NCI-H2107 (cell line): ENCODE measurements at places on chromosomes 5 and 9.

- no peak for DNase-seq
Observed at GRCh38 chr5:100746730-100747129, 156.4 kb downstream of the ST8SIA4 start.

GRCh38 chr5:59407967-59408366, 485.6 kb downstream of the PDE4D start:
- DNase-seq = no peak

GRCh38 chr5:155871623-155872022, 455.3 kb upstream of the SGCD start:
- DNase-seq = no peak

- DNase-seq = no peak
Observed at GRCh38 chr5:140214831-140215230, 39.8 kb downstream of the CYSTM1 start.

- DNase-seq = no peak
Observed at GRCh38 chr9:8569823-8570222, 770.2 kb upstream of the DMAC1 start.

DNA sequence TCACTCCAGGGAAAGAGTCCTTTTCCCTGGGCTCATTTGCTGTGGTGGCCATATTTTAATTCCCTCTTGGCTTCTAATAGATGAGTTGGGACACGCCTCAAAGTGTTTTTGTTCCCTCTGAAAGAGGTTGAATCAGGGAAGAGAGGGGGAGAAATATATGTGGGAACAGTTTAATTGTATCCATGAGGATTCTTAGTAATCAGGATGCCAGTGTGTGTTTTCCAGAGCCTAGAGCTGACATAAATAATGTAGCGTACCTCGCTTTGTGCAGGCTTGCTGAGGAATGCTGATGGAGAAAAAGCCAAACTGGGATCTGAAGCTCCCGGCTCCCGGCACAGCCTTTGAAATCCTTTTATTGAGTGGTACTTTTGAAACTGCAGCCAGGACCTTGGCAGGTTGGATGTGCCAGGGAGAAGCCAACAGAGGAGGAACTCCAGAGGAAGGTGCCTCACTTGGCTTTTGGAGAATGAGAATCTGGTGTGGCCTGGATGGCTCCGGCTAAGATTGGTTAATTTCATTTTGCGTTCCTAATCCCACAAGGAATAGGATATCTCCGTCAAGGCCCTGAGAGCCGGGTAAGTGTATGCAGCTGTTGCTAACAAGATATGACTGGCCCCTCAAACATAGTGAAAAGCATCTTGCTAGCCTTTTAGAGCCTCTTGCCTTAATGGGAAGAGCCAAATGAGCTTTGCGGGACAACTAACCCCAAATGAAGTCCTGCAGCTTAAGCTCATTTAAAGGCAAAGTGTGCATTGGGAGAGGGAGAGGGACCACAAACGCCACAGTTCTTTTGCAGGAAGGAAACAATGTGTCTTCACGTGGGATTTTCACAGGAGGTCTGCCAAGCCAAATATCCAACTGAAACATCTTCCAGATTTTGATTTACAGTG, 471.1 kb upstream of the WWC1 start:
- no peak for DNase-seq

- no peak for DNase-seq
Observed at GRCh38 chr9:131111186-131111853, 14.1 kb upstream of the NUP214 start.

DNA sequence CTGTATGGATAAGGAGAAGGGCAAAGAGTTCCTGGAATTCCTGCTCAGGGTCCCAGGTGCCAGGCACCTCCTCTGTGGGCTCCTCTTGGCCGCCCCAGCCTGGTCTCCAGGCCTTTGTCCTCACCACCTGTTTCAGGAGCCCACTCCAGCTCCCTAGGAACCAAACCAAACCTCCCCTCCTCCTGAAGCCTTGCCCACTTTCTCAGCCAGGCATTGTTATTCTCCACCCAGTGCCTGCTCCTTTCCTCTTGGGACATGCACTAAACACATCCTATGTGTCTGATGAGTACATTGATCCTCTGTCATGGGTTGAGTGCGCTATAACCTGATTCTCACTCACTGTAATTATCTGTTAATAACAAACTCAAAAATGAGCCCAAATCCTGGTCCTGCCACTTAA, 189.8 kb downstream of the SPOCK1 start:
- DNase-seq = no peak

DNA sequence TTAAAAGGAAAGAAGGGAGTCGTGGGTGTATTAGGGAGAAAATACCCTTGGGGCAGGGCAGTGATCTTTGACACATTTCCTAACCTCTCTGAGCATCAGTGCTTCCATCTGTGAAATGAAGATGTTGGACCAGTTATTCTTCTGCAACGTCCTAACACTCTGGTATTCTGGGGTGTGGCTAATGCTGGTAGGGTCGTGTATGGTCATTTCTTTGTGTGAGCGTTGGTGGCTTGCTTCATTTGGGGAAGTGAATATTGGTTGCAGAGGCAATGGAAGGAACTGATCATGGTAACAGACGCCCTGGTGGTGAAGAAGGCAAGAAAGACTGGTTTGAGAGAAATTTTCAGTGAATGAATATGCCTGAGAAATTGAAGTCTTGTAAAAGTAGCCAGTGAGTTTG, 67.9 kb upstream of the TTC23L start:
- no peak for DNase-seq

DNA sequence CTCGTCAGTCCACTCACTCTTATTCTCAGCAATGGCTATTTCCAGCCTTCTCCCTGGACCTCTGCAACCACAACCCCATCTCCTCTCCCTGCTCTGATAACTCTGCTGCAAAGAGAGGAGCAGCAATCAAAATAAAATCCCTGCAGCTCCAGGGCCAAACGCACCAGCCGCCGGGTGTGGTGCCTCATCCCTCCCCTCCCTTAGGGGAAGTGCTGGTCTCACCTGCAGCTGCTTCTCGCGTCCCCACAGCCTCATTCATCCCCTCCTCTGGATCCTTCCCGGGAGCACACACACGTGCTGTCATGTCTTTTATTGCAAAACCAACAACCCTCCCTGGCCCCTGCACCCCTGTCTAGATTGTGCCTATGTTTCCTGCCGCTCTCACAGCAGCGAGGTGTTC, 77.8 kb downstream of the TENT4A start:
- DNase-seq = no peak

DNA sequence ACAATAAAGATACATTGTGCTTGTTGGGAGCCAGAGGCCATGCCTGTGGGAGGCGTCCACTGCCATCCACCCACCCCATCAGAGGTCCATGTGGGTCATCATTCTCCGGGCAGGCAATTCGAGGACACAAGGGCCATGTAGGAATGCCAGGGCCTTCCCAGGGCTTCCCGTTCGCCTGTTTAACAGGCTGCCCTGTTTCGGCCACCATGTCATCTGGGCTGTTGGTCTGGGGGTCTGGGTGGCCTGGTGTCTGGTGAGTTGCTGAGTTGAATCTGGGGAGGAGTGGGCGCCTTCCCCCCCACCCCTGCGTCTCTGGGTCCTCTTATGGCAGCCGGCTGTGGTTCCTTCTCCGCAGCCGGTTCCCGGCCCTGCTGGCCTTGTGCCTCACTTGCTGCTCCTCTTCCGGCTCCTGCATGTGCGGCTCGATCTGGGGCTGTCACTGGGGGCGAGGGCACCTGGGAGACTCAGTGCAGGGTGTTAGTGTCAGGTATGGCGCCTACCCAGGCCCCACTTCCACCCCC, 117.4 kb downstream of the WNK2 start:
- DNase-seq = no peak

DNA sequence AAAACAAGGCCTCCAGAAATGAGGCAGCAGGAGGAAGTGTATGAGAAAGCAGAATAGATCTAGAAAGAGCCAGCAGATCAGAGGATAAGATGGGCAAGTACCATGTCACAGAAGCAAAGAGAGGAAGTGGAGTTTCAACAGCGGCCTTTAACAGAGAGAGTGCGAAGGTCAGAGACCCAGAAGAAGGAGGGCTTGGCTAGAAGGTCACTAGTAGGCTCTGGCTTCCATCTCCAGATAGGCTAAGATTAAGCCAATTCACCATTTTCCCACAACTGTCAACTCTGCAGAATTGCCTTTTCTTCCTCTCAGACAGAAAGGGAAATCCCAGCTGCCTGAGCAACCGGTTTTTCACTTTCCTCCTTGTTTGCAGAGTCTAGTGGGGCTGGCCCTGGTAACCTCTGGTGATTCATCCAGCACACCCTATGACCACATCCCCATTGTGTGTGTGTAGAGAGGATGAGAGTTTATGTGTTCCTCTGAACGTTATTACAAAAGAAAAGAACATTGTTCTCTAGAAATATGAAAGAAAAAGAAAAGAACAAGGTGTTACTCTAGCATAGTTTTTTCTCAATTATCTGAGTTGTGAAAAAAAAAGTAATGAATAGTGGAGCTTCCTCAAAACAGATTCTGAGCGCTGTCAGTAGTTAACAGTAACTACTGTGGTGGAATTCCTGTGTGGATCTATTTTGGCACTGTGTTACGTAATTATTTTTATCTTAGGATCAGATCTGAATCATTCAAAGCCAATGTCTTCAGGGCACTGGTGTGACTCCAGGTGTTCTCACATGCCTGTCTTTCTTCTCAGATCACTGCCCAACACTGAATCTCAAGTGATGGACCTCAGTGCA, 220.4 kb downstream of the ARRDC3 start:
- no peak for DNase-seq

DNA sequence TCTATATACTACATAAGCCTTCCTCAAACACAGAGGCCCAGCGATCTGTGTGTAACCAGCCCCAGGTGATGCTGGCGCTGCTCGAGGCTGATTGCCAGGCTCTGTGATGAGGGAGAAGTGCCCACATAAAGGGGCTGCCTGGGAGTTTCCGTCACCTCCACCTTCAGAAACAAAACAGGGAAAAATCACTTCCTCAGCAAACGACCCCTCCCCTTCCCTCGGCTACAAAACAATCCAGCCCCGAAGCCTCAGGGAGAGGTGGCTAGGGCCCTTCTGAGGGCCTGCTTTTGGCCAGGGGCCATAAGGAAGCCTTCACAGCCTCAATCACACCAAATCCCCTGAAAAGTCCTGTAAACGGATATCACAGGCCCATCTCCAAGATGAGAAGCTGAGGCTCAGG, 51.1 kb downstream of the DAP start:
- DNase-seq = no peak

GRCh38 chr5:127410959-127411358, 106.5 kb upstream of the PRRC1 start:
- DNase-seq = no peak
